NCI-H187 (cell line): ENCODE measurements at places on chromosomes 7 and 10.

- DNase-seq, result no peak
Measured at GRCh38 chr7:137818036-137818435, 28.7 kb downstream of the DGKI start.

DNA sequence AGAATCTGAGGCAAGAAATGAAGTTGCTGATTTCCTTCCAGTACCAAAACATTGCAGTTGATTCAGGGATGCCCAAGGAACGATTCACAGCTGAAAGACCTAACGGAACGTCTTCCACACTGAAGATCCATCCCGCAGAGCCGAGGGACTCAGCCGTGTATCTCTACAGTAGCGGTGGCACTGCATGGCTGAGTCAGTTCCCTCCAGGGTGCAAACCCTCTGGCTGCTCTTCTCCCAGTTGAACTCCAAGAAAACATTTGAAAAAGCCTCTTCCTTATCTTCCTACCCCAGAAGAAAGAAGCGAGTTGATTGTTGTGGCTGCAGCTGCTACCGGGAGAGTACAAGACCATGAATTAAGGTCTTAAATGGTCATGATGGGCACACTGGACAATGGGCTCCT lies 147.1 kb upstream of the PRSS1 start:
- no peak for DNase-seq

- DNase-seq, result no peak
Measured at GRCh38 chr7:22375359-22376048, 18.6 kb upstream of the RAPGEF5 start.

DNA sequence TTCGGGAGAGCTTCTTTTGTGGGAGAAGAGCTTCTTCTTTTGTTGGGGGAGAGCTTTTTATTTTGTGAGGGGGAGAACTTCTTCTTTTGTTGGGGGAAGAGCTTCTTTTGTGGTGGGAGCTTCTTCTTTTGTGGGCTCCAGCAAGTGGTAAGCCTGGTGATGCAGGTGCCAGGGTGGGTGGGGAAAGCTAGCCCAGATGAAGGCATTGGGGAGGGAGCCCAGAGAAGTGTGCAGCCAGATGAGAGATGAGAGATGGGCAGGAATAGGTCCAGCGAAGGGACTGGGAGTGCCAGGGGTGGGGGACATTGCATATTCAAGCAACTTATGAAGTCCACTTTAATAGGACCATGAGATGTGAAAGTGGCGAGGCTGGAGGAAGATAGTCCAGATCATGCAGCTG lies 9.7 kb downstream of the ADRA2A start:
- DNase-seq, result no peak

DNA sequence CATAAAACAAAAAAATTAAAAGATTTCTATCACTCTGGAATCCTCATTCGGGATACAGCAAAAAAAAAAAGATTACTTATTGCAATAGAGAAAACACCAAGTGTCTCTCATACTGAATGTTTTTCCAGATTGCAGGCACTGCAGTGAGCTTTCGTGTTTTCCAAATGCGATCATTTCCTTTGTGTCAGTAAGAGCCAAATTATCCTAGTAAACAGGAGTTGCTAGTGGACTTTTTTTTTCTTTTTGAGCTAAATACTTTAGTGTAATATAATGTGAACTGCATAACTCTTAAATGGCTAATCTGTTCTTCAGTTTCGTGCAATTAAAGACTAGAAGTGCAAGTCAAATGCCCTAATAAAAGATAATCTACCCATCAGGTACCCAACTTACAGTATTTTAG lies 44.4 kb upstream of the TOMM7 start:
- no peak for DNase-seq
